ENCODE measurements at places on chromosomes 12 and 14. TPM values are rescaled to one million over a fixed set of nuclear protein-coding genes. Genes with fewer than 3 reads are reported as not detected.

LRTM2 gene
- total RNA-seq, result not detected

DNA sequence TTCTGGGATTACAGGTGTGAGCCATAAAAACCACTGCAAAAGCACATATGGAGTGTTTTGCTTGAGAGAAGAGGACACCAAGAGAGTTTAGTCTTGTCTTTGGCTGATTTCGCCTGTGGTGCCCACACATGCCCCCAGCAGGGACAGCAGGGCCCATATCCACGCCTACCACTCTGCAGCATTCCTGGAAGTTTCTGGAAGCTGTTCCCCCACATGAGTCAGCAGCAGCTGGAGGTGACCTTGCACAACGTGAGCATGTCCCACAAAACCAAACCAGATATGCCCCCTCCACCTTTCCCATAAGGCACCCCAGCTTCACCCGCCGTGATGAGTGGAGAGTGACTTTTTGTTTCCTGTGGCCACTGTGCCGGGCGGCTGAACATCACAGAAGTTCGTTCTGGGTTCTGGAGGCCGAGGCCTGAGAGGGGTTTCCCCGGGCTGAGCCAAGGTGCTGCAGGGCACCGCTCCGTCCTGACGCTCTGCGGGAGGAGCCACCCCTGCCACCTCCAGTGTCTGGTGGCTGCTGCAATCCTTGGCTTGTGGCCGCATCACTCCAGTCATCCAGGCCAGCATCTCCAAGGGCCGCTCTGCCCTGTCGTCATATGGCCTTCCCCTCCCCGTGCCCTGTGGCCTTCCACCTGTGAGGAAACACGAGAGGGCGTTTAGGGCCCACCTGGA is 4.7 kb downstream of the ASPG start:
- no peak for DNase-seq

GRCh38 chr12:111437816-111438454 is 32.2 kb downstream of the SH2B3 start:
- DNase-seq, result no peak

APOF gene
- total RNA-seq, result not detected

- DNase-seq, result no peak
Measured at GRCh38 chr12:45732250-45732649, 2.7 kb downstream of the ARID2 start.

- DNase-seq, result no peak
Measured at GRCh38 chr14:106185837-106186233, 659.5 kb downstream of the TMEM121 start.

GRCh38 chr12:103331643-103332042 is 164.1 kb downstream of the C12orf42 start:
- no peak for DNase-seq

- peak; percentile 25 for DNase-seq
Measured at GRCh38 chr14:53881161-53881871, 75.3 kb downstream of the BMP4 start.

SIRT4 gene
- total RNA-seq, result 2.9 TPM

GRCh38 chr14:91732859-91733477 is 1.1 kb upstream of the CATSPERB start:
- DNase-seq, result no peak

- no peak for DNase-seq
Measured at GRCh38 chr14:41280745-41281144, 325.9 kb upstream of the LRFN5 start.

GRCh38 chr12:130147875-130148596 is 14.2 kb upstream of the FZD10 start:
- DNase-seq, result no peak

- DNase-seq, result no peak
Measured at GRCh38 chr12:61713121-61713520, 547.1 kb upstream of the USP15 start.

DNA sequence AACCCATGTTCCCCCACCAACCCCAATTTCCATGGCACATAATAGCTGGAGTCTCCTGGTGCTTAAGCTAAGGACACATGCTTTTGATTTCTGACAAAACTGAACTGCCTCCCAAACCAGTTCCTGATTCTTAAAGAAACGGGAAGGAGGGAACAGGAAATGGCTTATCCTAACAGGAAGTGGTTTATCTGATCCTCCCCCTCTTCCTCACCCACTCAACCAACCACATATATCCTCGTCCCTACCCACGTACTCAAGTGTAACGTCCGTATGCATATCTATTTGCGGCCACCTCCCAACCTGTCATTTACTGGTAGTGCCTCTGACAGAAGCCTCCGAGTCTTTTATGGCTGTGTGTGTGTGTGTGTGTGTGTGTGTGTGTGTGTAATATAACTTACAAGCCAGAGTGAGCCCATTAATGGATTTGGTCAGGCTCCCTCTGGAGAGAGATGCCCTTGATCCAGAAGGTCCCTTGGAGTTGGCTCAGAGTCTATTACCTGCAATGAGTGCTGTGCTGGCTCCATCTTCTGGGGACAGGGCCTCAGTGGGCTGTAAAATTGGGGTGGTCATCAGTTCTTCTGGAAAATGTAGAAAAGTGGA is 7.7 kb downstream of the DAZAP2 start:
- DNase-seq, result no peak

- DNase-seq, result no peak
Measured at GRCh38 chr14:38553586-38553985, 297.7 kb upstream of the CLEC14A start.

GRCh38 chr12:1908758-1909157 is 9.7 kb downstream of the CACNA2D4 start:
- DNase-seq, result no peak

- DNase-seq, result no peak
Measured at GRCh38 chr12:64383675-64384074, 6.9 kb downstream of the C12orf56 start.

SYT1 gene
- total RNA-seq, result not detected

DNA sequence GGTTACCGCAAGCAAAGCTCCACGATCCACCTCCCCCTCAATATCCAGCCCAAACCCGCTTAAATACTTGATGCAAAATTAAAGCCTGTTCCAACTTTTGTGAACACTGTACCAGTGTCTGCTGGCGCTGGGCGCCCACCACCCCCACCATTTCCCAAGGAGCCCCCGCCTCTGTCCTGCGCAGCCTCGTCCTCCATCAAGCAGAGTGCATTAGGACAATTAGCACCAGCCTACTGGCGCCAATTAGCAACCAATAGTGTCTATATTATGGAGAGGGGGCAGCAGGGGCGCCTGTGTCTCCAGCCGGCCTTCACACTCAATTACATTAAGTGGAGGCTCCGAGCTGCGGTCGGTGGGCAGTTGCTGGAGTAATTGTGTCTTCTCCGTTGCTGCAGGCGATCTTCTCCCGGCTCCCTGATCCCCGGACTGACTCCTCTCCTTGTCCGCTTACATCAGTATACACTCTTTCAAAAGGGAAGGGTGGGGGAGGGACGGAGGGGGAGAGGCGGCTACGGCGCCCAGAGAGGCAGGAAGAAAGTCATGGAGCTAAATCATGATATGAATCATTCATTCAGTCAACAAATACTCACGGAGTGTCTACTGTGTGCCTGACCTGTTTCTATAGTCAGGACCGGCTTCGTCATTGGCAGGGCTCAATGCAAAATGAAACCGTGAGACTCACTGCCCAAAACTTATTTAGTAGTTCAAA is 707.3 kb downstream of the MED13L start:
- no peak for DNase-seq

DNA sequence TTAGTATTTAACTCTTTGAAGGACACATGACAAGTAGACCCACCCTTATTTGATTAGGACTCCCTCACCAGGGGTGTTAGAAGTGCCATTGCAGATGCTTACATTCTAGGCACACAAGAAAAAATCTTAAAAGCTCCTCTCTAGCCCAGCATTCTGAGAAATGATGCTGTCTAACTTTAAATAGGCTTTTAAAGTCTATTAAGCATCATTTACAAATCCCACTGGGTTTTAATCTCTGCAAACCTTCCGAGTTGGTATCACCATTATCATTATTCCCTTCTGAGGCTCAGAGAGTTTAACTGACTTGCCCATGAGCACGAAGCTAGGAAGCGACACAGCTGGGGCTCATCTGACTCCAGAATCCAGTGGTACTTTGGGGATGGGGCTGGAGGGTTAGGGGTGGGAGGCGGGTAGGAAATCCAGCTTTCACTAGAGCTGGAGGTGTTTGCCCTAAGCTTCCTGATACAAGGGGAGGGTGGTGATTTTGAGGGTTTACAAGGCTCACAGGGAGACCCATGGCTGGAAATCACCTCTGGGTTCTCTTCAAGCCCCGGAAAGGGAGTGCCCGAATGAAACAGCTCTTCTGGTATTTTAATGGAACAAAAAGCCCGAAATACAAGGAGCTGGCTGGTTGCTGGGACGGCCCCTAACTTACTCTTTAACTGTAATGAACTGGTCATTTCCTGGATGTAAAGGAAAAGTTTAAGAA is 109.2 kb upstream of the FUT8 start:
- no peak for DNase-seq

DNA sequence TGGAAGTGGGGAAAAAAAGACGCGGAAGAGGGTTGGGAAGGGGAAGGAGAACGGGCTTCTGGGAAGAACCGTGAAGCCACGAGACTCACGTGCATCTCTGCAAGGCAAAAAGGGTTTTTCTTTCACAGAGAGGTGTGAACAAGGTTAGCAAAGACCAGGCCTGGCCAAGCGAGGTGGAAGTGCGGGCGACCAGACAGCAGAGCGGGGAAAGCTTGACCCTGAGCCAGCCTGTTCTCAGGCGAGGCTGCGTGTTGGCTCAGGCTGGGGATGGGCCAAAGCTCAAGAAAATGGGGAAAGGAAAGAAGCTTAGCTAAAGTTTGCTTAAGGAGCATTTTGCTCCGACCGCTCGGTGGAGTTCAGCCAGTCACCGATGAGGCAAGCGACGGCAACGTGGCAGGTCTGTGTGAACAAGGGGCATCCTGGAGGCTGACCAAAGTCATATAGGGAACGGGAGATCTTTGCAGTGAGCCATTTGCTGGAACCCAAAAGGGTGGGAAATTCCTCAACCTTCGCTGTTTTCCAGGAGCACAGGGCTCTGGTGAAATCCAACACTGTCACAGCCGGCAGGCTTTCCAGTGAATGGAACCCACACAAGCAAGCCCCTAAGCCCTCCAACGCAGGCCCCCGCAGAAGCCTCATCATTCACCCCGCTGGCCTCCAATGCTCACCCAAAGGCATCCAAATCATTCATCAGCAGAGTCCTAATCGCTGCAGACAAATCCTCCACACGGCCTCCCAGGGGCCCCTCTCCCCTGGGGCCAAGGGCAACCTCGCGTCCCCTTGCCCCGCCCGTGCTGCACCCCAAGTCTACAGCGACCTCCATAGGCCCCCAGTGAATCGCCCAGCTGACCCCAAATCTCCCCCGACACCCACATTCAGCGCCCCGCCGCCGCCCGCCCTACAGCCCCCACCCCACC is 754 bp downstream of the ZNF605 start:
- DNase-seq, result peak; percentile 48

- DNase-seq, result no peak
Measured at GRCh38 chr12:103785243-103786031, 55.6 kb downstream of the NT5DC3 start.

- no peak for DNase-seq
Measured at GRCh38 chr12:111389635-111390034, 16.1 kb upstream of the SH2B3 start.

DNA sequence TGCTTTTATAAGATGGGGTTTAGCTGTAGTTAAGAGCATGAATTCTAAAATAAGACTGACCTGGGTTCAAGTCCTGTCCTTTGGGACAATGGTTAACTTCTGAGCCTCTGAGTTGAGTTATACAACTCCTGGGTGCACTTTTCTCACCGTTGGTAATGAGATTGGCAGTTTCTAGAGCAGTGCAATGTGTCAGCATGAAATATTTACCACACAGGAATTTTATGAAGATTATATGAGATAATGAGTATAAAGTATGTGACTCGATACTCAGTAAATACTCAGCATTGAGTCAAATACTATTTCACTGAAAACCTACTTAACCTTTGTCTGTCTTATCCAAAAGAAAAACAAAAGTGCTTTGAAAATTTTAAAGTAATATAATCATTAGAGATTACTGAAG is 214.2 kb downstream of the CPNE8 start:
- no peak for DNase-seq

KERA gene
- total RNA-seq, result not detected

- no peak for DNase-seq
Measured at GRCh38 chr12:26334621-26335124, 139.3 kb downstream of the SSPN start.

DNA sequence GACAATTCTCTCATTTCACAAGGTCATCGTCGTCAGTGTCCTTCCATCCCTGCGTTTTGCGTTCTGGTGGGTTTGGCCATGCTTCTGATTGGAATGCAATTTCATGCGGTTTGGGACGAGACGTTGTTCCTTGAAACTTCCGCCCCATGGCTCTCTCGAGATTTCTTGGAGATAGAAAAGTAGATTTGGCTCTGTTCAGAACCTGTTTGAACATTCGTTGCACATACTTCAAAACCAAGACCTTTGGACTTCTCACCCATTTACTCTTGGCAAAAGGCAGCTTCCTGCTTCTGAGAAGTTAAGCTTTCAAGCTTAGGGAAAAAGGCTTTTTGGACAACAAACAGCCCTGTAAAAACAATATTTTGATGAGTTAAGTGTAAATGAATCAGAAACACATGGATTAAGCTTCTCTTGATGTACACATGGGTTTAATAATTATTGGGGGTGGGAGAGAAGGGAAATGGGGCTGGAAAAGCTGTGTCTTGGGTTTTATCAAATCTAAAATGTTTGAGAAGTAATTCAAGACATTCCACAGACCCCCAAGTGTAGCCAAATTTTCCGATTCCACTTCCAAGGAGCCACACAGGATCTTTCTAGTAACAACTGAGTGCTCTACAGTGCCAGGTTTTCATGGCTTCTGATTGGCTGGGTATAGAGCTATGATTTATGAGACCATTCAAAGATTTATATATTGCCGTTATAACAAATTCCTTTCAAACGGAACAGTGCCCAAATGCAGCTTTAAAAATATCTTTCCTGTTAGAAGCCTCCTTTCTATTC is 467.2 kb downstream of the MED13L start:
- no peak for DNase-seq

NELL2 gene
- not detected for total RNA-seq

GRCh38 chr14:89765346-89765745 is 189.2 kb downstream of the EFCAB11 start:
- DNase-seq, result no peak

DNA sequence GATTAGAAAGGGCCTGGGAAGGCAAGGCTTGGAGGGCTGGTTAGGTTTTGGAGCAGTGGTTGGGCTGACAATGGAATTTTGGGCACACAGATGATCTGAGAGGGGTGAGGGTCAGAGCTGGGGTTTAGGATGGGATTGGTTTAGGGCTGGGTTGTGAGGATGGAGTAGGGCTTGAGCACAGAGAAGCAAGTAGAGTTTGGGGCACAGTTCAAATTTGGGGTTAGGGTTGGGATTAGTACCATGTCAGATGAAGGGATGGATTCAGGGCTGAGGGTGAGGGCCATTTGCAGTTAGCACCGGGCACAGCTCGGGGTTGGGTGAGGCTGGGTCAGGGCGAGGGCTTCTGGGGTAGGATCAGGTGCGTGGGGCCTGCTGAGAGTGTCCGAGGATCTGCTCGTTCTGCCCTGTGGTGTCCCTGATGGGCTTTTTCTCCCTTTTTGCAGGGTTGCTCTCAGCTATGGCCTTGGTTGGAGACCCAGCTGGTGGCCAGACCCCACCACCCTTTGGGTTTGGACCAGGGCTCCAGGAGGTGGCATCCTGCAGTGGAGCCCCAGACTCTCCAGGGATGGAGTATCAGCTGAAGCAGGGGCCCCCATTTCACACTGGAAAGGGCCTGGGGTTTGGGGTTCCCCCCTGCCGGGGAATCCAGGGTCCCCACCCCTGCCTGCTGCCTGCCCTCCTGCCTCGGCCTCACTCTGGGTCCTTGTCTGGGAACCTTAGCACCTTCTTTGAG is 45.6 kb downstream of the KRT80 start:
- no peak for DNase-seq

SYNDIG1L gene
- total RNA-seq, result not detected

- DNase-seq, result no peak
Measured at GRCh38 chr12:119479121-119479561, 114.4 kb upstream of the TMEM233 start.

FLVCR2 gene
- 1.6 TPM for total RNA-seq

ACVRL1 gene
- total RNA-seq, result 1.8 TPM

TNS2 gene
- total RNA-seq, result 13.7 TPM
